ENCODE measurements at places on chromosomes 3 and 15. TPM values are rescaled to one million over a fixed set of nuclear protein-coding genes. Genes with fewer than 3 reads are reported as not detected.
A peak's percentile ranks its signal among the peaks of the same experiment; 100 is the strongest.

DNA sequence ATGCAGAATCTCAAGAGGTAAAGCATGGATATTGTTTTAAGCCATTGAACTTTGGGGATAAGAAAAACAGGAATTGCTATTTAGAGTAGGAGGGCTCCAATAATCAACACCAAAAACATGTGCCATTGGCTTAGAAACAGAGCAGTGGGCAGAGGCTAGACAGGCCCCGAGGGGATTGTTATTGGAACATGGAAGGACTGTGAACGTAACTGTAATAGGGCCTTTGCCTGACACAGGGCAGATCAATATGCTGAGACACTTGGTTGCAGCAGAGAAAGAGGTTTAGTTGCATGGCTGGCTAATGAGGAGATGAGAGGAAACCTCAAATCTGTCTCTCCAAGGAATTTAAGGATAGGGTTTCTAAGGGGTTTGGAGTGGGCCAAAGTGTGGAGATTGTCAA, 36.9 kb upstream of the RAF1 start:
- H3K27ac ChIP-seq = no peak overlapping the region
- H3K4me3 ChIP-seq = no peak overlapping the region
- H3K4me1 ChIP-seq = no peaks in the 10 kb centered on the region
- H3K36me3 ChIP-seq = no peaks in the 10 kb centered on the region
- no peaks in the 10 kb centered on the region for H3K27me3 ChIP-seq

DNA sequence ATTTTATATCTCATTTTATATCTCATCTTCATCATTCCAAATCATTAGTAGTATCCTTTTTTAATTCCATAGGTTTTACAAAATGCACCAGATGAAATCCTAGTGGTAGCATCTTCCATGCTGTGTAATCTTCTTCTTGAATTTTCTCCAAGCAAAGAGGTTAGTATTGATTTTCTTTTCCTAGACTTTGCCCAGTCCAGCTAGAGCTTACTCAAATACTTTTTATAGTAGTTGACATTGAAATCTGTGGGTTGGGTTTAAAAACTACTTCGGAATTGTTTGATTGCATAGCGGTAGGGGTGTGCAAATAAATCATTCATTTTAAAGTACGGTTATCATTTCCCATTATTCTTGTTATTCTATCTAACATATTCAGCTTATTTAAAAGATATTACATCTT, 62.6 kb downstream of the NME9 start:
- no peak overlapping the region for H3K27ac ChIP-seq
- no peaks in the 10 kb centered on the region for H3K27me3 ChIP-seq
- DNase-seq = no peak
- no peak overlapping the region for H3K4me3 ChIP-seq
- no peaks in the 10 kb centered on the region for H3K36me3 ChIP-seq
- H3K4me1 ChIP-seq = no peaks in the 10 kb centered on the region

DNA sequence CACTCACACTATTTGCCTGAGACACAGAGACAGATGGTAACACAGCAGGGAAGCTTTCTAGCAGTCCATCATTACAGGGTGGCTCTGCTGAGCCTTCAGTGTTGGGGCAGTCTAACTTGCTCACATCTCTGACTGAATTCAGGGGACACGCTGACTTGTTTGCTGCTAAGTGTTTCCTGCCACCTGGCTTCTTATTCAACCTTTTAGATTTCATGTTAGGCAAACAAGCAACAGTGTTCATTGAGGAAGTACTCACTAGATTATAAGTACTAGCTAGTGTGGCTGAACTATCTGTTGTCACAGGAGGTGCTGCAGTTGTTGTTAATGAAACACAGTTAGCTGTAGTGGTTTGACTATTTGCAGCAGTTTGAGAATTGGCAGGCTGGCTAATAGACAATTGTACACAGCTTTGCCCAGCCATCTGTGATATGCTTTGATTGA, 37.3 kb downstream of the USF3 start:
- no peak overlapping the region for H3K27ac ChIP-seq
- H3K4me1 ChIP-seq = no peaks in the 10 kb centered on the region
- no peaks in the 10 kb centered on the region for H3K27me3 ChIP-seq
- H3K36me3 ChIP-seq = no peaks in the 10 kb centered on the region
- no peak overlapping the region for H3K4me3 ChIP-seq

- no peaks in the 10 kb centered on the region for H3K36me3 ChIP-seq
- no peaks in the 10 kb centered on the region for H3K27me3 ChIP-seq
- H3K4me1 ChIP-seq = no peaks in the 10 kb centered on the region
- DNase-seq = no peak
- no peak overlapping the region for H3K4me3 ChIP-seq
- no peak overlapping the region for H3K27ac ChIP-seq
These were observed 176.8 kb downstream of the NECTIN3 start for GRCh38 chr3:111248406-111248805.

DNA sequence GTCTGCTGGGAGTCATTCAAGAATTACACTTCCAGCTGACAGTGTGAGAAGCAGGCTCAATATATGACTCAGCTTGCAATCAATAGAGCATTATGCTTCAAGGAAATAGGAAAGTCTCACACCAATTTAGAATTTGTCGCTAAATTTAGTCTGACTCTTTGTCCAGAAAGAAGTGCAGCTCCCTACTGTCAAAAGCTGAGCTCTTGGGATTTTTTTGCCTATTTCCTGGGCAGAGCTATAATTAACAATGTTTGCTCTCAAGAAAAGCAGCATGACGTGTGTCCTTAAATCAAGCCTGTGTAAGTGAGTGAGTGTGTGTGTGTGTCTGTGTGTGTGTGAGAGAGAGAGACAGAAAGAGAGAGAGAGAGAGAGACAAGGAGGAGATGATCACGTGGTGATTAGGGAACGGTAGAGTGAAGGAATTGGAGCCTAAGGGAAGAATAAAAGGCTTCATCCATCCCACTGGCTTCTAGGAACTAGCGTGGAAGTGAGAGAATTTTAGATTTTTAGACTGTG, 16.4 kb upstream of the SLC35G2 start:
- H3K4me3 ChIP-seq = no peak overlapping the region
- no peaks in the 10 kb centered on the region for H3K36me3 ChIP-seq
- H3K27me3 ChIP-seq = no peaks in the 10 kb centered on the region
- H3K27ac ChIP-seq = peak overlapping the region; percentile 34

DNA sequence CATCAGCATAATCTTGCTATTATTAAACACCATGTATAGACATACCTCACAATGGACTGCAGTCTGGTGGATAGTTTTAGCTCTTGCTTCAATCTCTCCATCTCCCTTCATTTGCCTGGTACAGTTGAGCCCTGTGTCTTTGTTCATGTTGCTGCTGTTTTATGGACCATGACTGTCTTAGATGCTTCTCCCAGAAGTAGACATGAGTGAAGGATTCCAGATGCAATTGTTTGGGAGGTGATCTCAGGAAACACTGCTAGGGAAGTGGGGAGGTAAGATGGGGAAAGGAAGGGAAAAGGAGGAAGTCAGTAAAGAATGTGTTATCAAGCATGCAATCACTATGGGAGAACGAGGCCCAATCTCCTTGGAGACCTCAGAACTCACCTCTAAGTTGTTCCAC, 36.3 kb upstream of the CTNNB1 start:
- no peak overlapping the region for H3K4me3 ChIP-seq
- H3K36me3 ChIP-seq = no peaks in the 10 kb centered on the region
- H3K4me1 ChIP-seq = no peaks in the 10 kb centered on the region
- no peak for DNase-seq
- no peak overlapping the region for H3K27ac ChIP-seq
- no peaks in the 10 kb centered on the region for H3K27me3 ChIP-seq

- no peak for DNase-seq
- H3K36me3 ChIP-seq = no peaks in the 10 kb centered on the region
- no peaks in the 10 kb centered on the region for H3K27me3 ChIP-seq
- no peak overlapping the region for H3K4me3 ChIP-seq
- H3K27ac ChIP-seq = no peak overlapping the region
These were observed 20.2 kb downstream of the CRABP1 start for GRCh38 chr15:78360367-78360801.

DNA sequence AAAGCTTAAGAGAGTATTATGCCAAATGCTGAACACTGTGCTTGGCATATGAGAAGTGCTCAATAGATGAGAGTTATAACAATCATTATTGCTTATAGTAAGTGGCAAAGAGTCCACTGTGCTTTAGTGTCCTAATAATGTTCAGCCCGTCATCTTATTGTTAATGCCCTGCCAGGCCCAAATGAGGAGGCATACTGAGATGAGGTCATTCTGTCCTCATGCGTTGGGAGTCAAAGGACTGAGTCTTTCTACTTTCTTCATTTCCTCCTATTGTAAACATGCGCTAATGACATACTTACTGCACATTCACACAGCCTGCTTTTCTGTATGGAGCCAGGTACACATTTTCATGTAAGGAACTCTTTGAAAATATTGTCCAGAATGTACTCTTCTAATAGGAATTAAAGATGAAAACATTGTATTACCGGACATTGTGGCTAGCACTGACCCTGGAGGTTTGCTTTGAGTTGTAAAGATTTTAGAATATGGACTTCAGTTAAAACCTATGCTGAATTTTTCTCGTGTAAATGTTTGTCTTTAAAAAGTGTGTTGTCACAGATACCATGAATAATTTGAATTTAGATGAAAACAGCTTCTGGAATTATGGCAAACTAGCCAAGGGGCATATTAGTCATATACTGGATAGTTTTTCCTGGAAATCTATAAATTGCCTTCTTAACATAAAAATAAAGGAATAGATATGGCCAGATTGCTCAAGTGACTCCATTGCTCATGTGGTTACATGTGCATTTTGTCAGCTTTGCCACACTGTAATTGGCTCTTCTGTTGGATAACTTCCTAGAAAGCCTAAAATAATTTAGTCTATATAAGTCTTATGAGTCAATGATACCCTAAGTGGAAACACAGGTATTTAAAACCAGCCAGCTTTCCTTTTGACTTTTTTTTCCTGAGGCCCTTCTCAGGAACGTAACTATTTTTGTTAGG, 38.3 kb downstream of the KBTBD12 start:
- H3K4me3 ChIP-seq = no peak overlapping the region
- H3K27ac ChIP-seq = no peak overlapping the region
- no peak for DNase-seq
- H3K27me3 ChIP-seq = no peaks in the 10 kb centered on the region
- no peaks in the 10 kb centered on the region for H3K4me1 ChIP-seq

DNA sequence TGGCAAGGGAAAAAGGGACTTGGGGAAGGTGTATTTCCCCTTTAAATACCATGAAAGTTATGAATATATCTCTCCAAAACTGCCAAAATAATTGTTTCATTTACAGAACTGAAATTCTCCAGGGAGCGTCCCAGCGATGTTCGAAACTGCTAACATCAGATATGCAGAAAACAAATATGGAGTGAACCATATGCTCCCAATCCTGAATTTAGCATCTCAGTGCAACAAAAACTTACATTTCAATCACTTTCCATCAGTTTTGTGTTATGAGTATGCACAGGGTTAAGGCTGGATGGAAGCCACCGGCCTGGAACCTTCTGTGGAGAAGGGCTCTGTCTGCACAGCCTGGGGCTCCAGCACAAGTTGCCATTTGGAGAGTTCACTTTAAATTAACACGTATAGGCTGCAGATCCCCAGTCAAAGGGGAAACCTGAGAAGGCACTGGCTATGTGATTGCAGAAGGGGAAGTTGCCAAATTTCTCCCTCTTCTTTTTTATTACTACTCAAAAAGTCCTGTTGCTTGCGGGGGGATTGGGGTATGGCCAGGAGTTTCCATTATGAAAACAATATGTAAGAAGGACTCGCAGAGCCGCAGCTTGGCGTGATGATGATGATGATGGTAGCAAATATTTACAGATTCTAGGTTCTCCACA, 56.9 kb upstream of the FOXP1 start:
- H3K27me3 ChIP-seq = no peaks in the 10 kb centered on the region
- H3K4me3 ChIP-seq = no peak overlapping the region
- no peaks in the 10 kb centered on the region for H3K36me3 ChIP-seq
- H3K27ac ChIP-seq = no peak overlapping the region

GRCh38 chr3:10583798-10584708, 78.7 kb upstream of the ATP2B2 start:
- no peaks in the 10 kb centered on the region for H3K36me3 ChIP-seq
- no peaks in the 10 kb centered on the region for H3K4me1 ChIP-seq
- H3K4me3 ChIP-seq = no peak overlapping the region
- H3K27me3 ChIP-seq = no peaks in the 10 kb centered on the region
- no peak overlapping the region for H3K27ac ChIP-seq
- no peak for DNase-seq

DNA sequence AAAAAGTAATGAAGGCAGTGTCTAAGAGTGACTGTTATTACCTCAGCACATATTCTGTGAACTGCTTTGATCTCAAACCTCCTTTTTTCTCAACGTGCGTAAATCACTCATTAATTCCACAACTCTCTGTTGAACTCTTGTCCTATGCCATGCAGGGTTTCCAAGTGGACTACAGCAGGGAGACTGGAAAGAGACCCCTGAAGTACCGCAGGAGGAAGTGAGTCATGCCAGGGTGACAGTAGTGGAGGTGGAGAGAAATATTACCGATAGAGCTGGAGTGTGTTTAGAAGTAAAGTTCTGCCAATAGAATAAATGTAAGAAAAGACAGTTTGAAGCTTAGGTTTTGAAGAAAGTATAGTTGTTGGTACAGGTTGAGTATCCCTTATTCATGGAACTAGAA, 908.9 kb downstream of the ROBO1 start:
- DNase-seq = no peak
- no peaks in the 10 kb centered on the region for H3K36me3 ChIP-seq
- H3K4me3 ChIP-seq = no peak overlapping the region
- H3K4me1 ChIP-seq = no peaks in the 10 kb centered on the region

CHRM5 gene
- total RNA-seq = not detected

UBA7 gene
- total RNA-seq = 67.4 TPM

TGM4 gene
- total RNA-seq = not detected

SPINK8 gene
- total RNA-seq = not detected

Data from colonic mucosa (tissue), 4 donors.